ENCODE measurements at places on chromosomes 7 and 10. TPM values are rescaled to one million over a fixed set of nuclear protein-coding genes. Genes with fewer than 3 reads are reported as not detected.
A peak's percentile ranks its signal among the peaks of the same experiment; 100 is the strongest.

DNA sequence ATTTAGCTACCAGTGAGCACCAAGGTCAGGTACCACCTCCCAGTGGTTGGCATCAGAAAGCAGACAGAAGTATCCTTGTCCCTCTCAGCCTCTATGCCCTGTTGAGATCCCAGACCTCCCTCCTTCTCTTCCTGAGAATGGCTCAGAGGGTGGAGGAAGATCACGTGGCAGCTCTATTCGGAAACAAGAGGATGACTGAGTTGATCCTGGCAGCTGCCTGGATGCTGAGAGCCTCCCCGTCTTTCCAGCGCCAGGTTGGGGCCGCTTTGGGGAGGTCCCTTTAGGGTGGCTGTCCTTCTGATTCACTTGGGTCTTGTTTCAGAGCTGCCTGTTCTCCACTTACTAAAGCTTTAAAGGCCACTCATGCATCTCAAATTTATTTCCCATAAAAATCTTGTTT lies 36.9 kb upstream of the NPFFR1 start:
- H3K27me3 ChIP-seq = no peaks in the 10 kb centered on the region
- no peak overlapping the region for H3K27ac ChIP-seq
- DNase-seq = no peak
- H3K4me3 ChIP-seq = no peak overlapping the region

TUBAL3 gene
- not detected for total RNA-seq

FAM200A gene
- total RNA-seq = 6.4 TPM

DNA sequence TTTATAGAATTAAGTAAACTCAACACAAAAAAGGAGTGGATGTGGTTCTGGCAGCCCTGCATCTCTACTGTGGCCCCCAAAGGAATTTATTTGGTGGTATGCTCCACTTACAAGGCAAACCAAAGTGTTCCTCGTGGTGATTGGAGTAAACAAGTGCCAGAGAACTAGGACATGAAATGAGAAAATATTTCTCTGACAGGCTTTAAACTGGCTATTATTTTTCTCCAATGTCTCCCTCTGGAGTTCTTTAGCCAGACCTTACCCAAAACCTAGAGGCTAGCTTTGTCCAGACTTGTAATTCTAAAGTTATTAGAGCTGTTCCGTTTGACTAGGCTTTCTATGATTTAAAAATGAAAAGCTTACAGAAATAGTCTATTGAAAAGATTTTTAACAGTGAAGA lies 990.1 kb downstream of the CNTNAP2 start:
- no peak overlapping the region for H3K4me3 ChIP-seq
- no peaks in the 10 kb centered on the region for H3K27me3 ChIP-seq
- no peak overlapping the region for H3K27ac ChIP-seq

DNA sequence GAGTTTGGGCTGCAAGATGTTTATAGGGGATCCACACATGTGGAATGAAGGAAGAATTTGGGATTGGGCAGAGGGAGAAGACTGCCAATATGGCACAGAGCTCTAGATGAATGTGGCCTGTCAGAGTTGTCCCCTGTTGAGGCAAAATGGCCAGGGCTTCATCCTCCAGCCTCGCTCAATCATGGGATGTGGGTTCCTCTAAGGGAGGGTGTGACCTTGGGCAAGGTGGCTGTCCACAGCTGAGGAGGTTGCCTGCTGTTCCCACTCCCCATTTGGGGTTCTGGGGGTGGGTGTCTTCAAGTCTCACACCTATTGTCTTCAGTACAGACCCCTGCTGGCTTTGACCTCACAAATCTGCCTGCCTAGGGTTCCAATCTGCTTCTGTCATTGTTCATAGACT lies 121.6 kb upstream of the FAM204A start:
- DNase-seq = no peak
- no peak overlapping the region for H3K27ac ChIP-seq
- no peaks in the 10 kb centered on the region for H3K36me3 ChIP-seq

GRCh38 chr10:85612833-85613232 lies 753.8 kb downstream of the GRID1 start:
- H3K27me3 ChIP-seq = no peaks in the 10 kb centered on the region
- H3K4me1 ChIP-seq = no peaks in the 10 kb centered on the region
- H3K36me3 ChIP-seq = no peaks in the 10 kb centered on the region
- no peak overlapping the region for H3K27ac ChIP-seq
- H3K4me3 ChIP-seq = no peak overlapping the region

DNA sequence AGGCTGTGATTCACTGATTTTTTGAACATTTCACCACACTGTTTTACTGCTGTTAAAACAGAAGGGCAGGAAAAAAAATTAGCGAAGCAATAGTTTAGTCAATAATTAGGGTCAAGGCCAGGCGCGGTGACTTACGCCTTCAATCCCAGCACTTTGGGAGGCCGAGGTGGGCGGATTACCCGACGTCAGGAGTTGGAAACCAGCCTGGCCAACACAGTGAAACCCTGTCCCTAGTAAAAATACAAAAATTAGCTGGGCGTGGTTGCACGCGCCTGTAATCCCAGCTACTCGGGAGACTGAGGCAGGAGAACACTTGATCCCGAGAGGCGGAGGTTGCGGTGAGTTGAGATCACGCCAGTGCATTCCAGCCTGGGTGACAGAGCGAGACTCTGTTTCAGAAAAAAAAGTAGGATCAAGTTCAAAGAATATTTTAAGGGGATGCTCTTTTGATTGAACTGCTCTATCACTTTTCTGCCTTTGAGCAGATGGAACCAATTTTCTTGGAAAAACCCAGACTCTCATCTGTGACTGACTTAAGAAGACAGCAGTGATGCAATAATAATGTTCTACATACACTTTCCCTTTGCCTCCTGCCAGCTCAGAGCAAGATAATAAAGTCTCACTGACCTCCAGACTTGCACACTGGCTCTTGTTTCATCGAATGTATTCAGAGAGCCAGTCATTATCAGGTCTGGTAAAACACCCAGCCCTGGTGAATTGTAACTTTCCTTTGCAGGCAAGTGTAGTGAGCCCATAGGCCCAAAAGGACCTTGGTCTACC lies 1.6 kb upstream of the PPA1 start:
- DNase-seq = peak; percentile 70
- H3K27ac ChIP-seq = no peak overlapping the region
- H3K4me1 ChIP-seq = no peaks in the 10 kb centered on the region
- no peaks in the 10 kb centered on the region for H3K27me3 ChIP-seq
- H3K4me3 ChIP-seq = no peak overlapping the region

STOX1 gene
- total RNA-seq = 0.83 TPM

ZMYND11 gene
- total RNA-seq = 48.4 TPM

LRRD1 gene
- total RNA-seq = not detected

- no peaks in the 10 kb centered on the region for H3K4me1 ChIP-seq
- H3K27me3 ChIP-seq = no peaks in the 10 kb centered on the region
- no peak overlapping the region for H3K4me3 ChIP-seq
Observed at GRCh38 chr7:16123117-16123770, 298.1 kb downstream of the CRPPA start.

DNA sequence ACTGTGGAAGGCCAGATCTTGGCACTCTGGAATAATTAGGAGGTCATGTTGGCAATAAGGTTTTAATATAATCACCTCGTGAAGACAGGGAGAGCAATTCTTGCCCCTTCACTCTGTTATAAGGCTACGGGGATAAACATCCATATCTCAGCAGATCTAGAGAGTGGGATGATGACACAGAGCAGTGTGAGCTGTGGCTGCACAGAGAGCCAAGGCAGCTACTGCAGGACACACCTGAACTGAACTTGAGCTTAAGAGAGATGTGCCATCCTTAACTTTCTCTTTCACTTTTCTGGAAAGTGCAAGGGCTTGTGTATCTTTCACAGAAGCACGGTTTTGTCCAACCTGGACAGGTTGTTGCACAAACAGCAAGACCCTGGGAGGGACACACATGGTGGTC lies 174.7 kb downstream of the GATA3 start:
- H3K36me3 ChIP-seq = no peaks in the 10 kb centered on the region
- no peaks in the 10 kb centered on the region for H3K27me3 ChIP-seq
- H3K4me1 ChIP-seq = no peaks in the 10 kb centered on the region
- H3K27ac ChIP-seq = no peak overlapping the region
- no peak for DNase-seq

VPS37D gene
- total RNA-seq = 5.6 TPM

GRCh38 chr10:100835810-100836209 lies 77.0 kb upstream of the SLF2 start:
- H3K4me1 ChIP-seq = no peaks in the 10 kb centered on the region
- no peak overlapping the region for H3K27ac ChIP-seq

- H3K4me1 ChIP-seq = no peaks in the 10 kb centered on the region
- no peak overlapping the region for H3K27ac ChIP-seq
- no peaks in the 10 kb centered on the region for H3K36me3 ChIP-seq
- no peak for DNase-seq
Observed at GRCh38 chr10:60167050-60167449, 222.6 kb downstream of the ANK3 start.

GRCh38 chr7:29102558-29103151 lies 43.7 kb downstream of the CPVL start:
- no peaks in the 10 kb centered on the region for H3K27me3 ChIP-seq
- peak; percentile 49 for DNase-seq
- no peaks in the 10 kb centered on the region for H3K4me1 ChIP-seq

- no peaks in the 10 kb centered on the region for H3K36me3 ChIP-seq
- no peak for DNase-seq
- no peak overlapping the region for H3K4me3 ChIP-seq
Observed at GRCh38 chr7:47601119-47601880, 19.4 kb upstream of the TNS3 start.

SPOCK2 gene
- 12.9 TPM for total RNA-seq

DNA sequence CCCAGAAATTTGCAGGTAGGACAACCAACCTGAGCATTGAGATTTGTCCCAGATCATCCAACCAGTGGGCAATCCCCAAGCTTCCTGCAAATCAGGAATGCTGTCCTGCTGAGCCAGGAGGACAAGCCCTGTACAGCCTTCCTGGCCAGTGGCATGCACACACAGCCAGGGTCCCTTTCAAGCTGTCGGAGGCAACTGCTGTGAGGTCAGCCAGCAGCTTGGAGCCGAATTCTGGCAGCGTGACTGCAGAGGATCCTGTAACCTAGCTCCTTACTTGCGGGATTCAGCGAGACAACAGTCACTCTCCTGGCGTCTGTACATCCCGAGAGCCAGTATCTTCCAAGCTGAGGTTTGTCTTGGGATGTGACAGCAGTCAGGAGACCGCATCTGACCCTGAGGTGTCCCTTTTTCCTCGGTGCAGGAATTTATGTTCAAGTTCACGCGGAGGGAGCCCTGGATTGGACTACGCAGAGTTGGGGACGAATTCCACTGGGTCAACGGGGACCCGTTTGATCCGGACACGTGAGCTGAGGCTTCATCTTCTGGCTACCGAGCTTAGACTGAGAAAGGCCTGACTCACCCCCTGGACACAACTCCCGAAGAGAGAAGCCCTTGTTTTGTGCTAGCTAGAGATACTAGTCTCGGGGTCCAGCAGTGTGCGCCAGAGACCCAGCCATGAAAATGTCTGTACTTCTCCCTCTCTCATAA lies 18.3 kb downstream of the CLEC2L start:
- no peaks in the 10 kb centered on the region for H3K36me3 ChIP-seq
- H3K4me3 ChIP-seq = no peak overlapping the region
- H3K27ac ChIP-seq = no peak overlapping the region
- H3K4me1 ChIP-seq = no peaks in the 10 kb centered on the region
- no peak for DNase-seq

DNA sequence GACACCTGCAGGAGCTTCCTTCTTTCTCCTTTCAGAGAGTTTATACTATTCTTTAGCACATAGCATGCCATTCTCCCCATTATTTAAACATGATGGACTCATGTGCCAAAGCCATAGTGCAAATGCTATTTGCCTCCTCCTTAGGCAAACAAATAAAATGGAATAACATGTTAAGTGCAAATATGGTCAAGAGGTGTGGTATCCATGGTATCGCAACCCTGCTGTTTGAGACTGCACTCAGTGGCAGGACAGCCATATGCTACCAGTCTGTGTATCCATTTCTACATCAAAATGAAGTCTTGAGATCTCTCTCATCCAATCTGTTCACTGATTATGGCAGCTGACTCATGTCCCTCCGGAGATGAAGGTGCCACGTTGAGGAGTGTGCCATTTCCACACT lies 22.8 kb downstream of the HEPACAM2 start:
- DNase-seq = no peak
- H3K4me3 ChIP-seq = no peak overlapping the region
- H3K27me3 ChIP-seq = no peaks in the 10 kb centered on the region
- H3K4me1 ChIP-seq = no peaks in the 10 kb centered on the region

DNA sequence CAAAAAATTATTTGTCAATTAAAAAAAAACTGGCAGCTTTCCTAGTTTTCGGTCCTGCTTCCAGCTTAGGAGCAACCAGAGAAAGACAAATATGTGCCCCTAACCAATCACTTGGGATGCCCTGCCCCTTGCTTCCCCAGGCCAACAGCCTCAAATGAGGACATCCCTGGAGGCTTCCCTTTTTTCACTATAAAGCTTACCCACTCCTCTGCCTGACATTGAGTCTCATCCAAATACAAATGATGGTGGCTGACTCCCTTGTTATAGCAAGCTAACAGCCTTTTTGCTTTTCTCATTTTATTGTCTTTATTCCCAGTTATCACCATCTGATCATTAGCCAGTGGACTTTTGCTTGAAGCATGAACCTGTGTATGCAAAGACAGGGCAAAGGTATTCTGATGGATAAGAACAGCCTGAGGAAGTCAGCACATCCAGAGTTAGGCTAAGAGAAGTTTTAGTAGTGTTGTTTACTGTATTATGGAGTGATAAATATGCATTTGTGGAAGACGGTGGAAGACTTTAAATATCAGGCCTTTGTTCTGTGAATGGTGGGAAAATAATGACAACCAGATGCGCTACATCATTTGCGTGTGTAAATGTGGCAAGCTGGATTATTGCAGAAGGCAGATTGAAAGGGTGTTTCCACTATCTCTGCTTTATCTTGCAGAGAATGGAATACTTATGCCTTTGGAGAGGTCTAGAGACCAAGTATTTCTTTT lies 1.7 kb upstream of the CCM2 start:
- peak overlapping the region; percentile 58 for H3K27ac ChIP-seq
- no peaks in the 10 kb centered on the region for H3K27me3 ChIP-seq
- peaks cover 3% of the 10 kb centered on the region for H3K4me1 ChIP-seq
- H3K4me3 ChIP-seq = no peak overlapping the region
- H3K36me3 ChIP-seq = no peaks in the 10 kb centered on the region

DNA sequence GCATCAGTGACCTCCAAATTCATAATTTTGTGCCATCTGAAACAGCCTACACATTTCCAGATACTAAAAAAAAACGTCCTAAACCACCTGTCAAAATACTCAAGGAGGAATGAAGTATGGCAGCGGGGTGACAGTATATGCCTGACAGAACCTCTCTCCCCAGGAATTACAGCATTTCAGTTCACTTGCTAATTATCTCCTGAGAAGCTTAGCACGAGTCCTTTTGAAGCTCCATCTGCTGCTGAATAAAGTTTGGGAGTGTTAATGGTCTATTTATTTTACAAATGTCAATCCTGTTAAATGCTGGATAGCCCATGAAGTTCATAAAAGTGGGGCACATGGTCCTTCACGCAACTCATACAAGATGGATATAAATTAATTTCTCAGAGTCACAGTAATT lies 29.4 kb upstream of the ANLN start:
- H3K27me3 ChIP-seq = no peaks in the 10 kb centered on the region
- no peak overlapping the region for H3K27ac ChIP-seq
- H3K4me1 ChIP-seq = peaks cover 1% of the 10 kb centered on the region
- H3K4me3 ChIP-seq = no peak overlapping the region
- no peaks in the 10 kb centered on the region for H3K36me3 ChIP-seq
- no peak for DNase-seq

AMPH gene
- total RNA-seq = 0.35 TPM

GDF2 gene
- not detected for total RNA-seq

GIMAP7 gene
- 3.2 TPM for total RNA-seq

PHKG1 gene
- total RNA-seq = 2.3 TPM

- H3K36me3 ChIP-seq = no peaks in the 10 kb centered on the region
- H3K4me3 ChIP-seq = no peak overlapping the region
- H3K27me3 ChIP-seq = no peaks in the 10 kb centered on the region
- H3K4me1 ChIP-seq = peaks cover 8% of the 10 kb centered on the region
- no peak overlapping the region for H3K27ac ChIP-seq
- DNase-seq = no peak
Observed at GRCh38 chr7:131553931-131554330, 2.5 kb downstream of the PODXL start.
